ENCODE measurements at places on chromosomes 5 and 9.
A peak's percentile ranks its signal among the peaks of the same experiment; 100 is the strongest.

- no peak for DNase-seq
These were observed 474.0 kb upstream of the DAB2 start for GRCh38 chr5:39898731-39899130.

DNA sequence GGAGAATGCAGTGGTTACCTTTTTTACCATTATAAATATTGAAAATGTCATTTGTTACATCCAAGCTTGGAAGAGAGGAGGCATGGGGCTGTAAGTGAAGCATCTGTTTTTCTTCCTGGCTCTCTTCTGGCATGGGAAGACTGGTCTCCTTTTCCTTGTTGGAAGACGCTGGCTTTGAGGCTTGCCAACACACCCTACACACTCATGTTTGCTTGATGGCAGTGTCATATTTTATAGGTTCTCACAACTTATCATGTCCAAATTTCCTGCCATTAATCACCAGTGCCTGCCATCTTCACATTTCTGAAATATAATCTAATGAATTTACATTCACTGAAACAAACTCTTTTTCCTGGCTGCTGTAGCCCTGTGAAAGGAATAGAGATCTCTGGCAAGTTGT, 252.9 kb downstream of the MAN2A1 start:
- DNase-seq: no peak

DNA sequence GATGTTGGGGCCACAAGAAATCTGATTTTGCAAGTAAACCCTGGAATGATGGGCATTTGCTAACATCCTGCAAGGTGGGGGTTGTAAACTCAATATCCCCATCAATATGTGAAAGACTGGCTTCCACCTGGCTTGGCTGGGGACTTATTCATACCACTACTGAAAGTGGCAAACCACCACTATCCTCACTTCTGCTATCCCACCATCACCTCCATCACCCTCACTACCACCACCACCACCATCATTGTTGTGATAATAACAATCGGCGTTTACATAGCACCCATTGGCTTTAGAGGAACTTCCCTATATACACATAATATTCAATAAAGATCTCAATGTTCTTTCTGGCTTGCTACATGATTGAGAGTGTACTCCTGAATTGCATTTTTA, 224.7 kb upstream of the DAP start:
- DNase-seq: no peak

DNA sequence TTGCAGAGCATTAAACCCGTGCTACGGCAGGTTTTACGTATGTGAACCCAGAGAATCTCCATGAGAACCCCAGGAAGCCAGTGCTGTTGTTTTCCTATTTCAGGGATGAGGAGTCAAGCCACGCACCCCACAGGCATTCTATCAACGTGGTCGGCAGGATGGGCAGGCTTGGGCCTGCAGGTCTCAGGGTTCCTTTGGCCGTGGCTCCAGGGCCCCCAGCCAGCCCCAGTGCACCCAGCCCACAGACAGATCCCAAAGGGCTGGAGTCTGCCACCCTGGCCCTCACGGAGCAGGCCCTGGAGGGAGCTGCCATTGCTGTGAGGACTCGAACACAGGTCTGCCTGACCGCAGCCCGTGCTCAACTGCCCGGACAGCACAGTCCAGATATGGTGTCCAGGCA, 77.1 kb upstream of the STXBP1 start:
- no peak for DNase-seq

GRCh38 chr5:6682239-6682638, 31.0 kb upstream of the TENT4A start:
- DNase-seq: no peak

DNA sequence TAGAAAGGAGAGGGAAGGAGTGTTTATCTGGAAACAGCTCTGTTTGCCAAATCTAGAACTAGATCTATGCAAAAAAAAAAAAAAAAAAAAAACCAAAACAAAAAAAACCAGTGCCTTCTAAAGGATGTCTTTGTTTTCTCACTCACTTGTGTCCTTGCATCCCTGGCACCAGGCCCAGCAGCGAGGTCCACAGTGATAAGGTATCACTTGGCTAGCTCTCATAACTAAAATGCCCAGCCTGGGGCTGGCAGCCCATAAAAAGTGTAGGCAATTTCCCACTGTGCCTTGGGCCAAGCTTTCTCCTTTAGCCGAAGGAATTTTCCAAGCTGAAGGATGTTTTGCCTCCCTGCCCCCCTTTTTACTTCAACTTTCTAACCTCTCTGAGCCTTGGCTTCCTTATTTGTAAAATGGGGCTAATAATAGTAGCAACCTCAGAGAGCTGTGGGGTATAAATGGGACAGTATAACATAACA, 20.8 kb downstream of the RGS3 start:
- DNase-seq: no peak

DNA sequence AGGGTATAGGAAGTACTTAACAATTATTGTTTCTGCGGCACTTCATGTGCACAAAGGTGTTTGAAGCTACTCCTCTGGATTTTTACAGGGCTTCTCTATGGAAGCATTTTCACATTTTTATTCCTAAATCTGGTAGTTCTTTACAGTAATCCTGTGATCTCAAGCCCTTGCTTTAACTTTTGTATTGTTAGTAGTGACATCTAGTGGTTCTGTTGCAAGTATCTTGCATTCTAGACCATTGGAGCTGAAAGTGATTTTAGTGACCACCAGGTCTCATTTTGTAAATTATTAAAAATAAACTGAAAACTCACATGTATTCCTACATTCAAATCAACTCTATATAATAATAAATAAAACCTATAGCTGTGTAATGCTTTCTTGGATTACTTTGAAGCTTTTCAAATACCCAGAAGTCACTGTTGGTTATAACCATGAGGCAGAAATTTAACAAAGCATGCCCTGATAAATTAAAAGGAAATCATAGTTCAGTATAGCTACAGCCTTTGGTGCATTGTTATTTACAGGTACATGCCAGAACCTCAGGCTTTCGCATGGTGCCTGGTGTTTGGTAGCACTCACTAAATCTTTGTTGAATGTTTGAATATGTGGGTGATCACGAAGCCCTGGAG, 18.9 kb downstream of the RPS23 start:
- DNase-seq: no peak

DNA sequence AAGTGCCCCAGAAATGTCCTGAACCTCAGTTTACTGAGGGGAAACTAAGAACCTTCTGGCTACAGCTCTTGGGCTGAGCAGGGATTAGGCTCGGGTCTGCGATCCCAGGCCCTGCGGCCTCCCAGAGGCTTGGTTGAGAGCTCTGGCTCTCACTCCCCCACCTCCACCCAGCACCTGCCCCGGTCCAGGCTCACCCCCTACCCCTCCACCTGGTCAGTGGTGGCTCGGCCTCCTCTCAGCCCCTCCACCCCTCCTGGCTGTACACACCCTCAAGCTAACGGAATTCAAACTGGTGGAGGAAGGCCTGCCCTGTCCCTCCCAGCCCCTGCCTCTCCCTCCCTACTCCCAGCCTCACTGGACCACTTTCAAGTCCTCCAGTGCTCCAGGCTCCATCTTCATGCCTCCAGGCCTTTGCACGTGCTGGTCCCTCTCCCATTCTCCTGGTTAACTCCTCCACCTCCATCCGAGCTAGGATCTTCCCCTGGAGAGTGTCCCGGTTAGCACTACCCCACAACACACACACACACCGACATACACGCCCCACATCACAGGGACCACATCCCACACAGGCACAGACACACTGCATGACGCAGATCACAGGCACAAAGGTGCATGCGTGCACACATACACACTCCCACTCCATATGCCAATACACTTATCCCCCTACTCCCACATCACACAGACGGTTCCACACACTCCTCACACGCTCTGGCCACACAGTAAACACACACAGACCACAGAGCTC, 130.9 kb downstream of the C9orf50 start:
- DNase-seq: no peak

- DNase-seq: no peak
These were observed 6.4 kb downstream of the NOP16 start for GRCh38 chr5:176381979-176382378.

GRCh38 chr5:111863801-111864200, 106.8 kb upstream of the NREP start:
- no peak for DNase-seq

DNA sequence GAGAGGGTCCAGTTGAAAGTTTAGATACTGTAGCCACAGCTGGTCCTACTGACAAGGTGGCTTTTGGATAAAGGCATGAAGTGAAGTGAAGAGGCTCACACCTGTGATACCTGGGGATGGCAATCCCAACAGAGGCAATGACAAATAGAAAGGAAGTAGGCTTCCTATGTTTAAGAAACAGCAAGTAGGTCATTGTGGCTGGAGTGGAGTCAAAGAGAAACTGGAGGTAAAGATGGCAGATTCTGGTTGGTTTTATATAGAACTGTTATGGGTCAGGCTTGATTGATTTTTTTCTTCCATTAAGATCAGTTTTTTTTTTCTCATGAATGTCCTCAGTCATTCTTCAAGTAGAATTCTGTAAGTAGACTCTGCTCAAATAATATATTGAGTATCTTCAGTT, 79.5 kb downstream of the ANXA1 start:
- DNase-seq: no peak

GRCh38 chr9:20085842-20086241, 297.0 kb upstream of the SLC24A2 start:
- DNase-seq: no peak

DNA sequence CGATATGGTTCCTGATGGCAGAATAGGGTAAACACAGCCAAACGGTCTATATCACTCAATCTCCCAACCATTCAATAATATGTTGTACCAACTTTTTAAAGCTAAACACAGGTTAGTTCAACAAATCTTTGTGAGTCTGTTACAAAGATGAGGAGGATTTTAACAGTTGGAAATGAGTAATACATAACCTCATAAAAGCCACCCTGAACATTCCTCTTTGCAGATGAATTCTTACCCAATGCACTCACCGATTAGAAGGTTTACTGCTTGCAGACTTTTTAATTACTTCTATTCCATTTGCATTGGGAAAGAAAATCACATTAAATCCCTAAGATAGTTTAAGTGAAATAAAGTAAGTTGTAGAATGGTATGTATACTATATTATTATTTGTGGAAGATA, 23.3 kb upstream of the TRMT10B start:
- no peak for DNase-seq

- no peak for DNase-seq
These were observed 18.3 kb downstream of the LIFR start for GRCh38 chr5:38538161-38538560.

DNA sequence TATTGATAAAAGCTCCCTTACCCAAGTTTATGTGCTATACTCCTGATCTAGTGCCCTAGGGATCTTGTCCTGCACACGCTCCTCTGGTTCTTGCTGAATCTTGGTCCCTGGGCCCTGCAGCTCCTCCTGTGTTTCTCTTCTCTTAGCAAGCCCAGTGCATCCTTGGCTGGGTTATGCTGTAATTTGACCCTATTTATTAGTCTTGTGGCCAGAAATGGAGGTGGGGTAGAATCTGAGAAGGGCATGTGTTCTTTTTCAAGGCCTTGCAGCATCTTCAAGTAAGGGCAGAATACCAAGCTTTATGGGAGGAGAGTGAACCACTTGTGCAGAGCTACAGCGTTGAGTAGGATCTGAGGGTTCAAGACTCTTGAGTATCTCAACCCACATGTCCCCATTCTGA, 366.8 kb downstream of the FAM170A start:
- DNase-seq: no peak

GRCh38 chr9:112629671-112630485, 88.0 kb downstream of the INIP start:
- no peak for DNase-seq

- no peak for DNase-seq
These were observed 14.0 kb downstream of the TMEM174 start for GRCh38 chr5:73186976-73187375.

GRCh38 chr5:153896117-153896516, 142.6 kb downstream of the FAM114A2 start:
- no peak for DNase-seq

DNA sequence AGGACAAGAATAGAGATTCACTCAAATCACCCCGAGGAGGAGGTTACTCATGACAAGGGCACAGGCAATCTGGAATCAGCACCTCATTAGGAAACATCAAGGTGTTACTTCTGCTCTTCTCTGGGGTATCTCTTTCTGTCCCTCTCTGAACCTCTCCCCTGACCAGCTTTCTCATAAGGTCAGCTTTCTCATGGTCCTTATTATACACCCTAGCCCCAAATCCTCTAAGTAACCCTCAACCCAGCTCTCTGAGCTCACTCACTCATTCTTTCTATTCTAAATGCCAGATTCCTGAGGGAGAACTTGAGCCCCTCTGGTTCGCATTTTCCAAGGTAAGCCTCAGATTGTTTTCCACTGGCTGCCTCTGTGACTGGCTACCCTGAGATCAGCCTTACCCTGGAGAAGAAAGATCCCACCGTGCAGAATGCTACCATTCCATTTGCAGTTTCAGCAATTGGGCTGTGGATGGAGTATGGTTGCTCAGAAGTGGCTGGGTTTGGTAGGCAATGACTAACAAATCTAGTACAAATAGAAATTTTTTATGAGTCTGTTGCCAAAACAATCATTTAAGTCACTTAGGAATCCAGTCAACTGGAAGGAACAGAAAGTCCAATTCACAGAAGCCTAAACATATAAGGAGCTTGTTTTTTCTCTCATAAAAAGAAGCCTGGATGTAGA, 9.0 kb upstream of the TIMD4 start:
- no peak for DNase-seq

GRCh38 chr9:132168851-132169250, 7.0 kb downstream of the NTNG2 start:
- DNase-seq: no peak

GRCh38 chr9:100170556-100170955, 71.5 kb downstream of the INVS start:
- no peak for DNase-seq

- no peak for DNase-seq
These were observed 8.7 kb downstream of the GRK6 start for GRCh38 chr5:177434942-177435738.

GRCh38 chr5:150523472-150524350, 15.8 kb downstream of the NDST1 start:
- peak; percentile 6 for DNase-seq

GRCh38 chr5:66362046-66362445, 217.9 kb downstream of the SREK1 start:
- no peak for DNase-seq

GRCh38 chr9:34072868-34073590, 24.3 kb upstream of the UBAP2 start:
- no peak for DNase-seq

DNA sequence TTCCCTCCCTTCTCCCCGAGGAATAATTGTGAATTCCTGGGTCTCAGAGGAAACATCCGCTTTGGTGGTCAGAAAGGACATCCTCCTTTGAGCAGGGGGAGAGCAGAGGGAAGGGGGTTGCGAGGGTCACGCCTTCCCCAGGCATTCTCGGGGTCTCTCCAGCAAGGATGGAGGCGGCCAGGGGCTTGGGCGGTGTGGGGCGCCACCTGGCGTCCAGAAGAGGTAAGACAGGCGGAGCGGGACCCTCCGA, 129.1 kb downstream of the KCNIP1 start:
- DNase-seq: peak; percentile 46

GRCh38 chr9:74205056-74205455, 292.1 kb upstream of the RORB start:
- DNase-seq: no peak

DNA sequence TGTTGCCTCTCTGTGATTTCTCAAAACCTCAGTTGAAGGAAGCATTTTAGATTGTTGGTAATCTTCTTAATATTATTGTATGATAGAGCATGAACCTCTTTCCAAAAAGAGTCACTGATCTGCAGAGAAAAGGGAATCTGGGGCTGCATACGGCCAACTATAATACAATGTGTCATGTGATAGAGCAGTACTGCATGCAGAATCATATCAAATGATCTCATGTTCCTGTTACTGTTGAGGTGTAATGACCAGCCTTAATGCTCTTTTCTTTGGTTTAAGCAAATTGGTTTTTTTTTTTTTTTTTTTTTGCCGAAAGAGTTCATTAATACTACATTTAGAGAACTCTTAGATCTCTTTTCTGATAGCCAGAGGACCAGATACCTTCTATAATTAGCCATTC, 12.9 kb upstream of the MSMP start:
- no peak for DNase-seq
